ENCODE measurements at places on chromosomes 7 and 10.

DNA sequence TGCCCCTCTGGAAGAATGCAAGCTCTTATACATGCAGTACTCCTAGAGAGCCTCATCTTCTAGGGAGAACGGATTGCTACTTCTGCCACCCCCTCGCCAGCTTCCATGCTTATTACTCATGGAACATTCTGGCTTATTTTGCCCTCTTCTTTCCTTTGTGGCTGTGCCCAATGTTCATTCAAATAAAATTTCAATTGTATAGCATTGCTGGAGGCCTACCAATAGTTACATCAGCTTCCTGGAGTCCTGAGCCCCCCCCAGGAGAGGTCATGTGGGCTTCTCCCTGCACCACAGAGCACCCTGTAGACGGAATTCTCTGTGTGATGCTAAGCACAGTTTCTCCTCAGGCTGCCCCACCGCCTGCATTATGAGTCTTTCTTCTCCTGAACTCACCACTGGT, 1094.0 kb downstream of the KCNMA1 start:
- no peak for DNase-seq

GRCh38 chr10:10699427-10699826, 318.2 kb upstream of the CELF2 start:
- DNase-seq: no peak

DNA sequence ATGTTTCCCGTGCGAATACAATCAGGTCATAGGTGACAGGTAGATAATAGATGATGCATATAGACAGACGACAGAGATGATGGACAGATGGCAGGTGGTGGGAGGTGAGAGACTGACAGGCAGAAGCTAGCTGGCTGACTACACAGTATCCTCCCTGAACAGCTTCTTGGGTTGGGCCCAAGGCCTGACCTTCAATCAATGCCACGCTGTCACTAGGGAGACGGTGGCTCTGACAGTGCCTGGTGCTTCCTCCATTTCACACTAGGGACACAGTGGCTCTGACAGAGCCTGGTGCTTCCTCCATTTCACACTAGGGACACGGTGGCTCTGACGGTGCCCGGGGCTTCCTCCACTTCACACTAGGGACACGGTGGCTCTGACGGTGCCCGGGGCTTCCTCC, 200.1 kb downstream of the DIP2C start:
- no peak for DNase-seq

DNA sequence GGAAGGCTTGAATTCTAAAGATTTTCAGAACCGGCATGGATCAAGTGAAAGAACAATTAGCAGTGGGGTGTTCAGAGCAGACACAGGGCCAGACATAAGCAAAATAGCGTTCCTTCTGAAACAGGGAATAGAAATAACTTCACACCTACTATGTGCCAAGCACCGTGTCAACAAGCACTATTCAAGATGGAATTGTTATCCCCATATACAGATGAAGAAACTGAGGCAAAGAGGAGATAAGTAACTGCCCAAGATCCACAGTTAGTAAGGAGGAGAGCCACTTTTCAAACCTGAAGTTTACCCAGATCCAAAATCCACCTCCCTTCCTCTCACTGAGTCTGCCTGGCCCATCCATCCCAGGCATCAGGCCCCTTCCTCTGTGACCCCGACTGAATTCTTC, 73.6 kb upstream of the PIK3CG start:
- no peak for DNase-seq
